ENCODE measurements at places on chromosomes 3 and 15. TPM values are rescaled to one million over a fixed set of nuclear protein-coding genes. Genes with fewer than 3 reads are reported as not detected.

- DNase-seq: no peak
Measured at GRCh38 chr3:31449318-31449717, 83.4 kb upstream of the STT3B start.

DNA sequence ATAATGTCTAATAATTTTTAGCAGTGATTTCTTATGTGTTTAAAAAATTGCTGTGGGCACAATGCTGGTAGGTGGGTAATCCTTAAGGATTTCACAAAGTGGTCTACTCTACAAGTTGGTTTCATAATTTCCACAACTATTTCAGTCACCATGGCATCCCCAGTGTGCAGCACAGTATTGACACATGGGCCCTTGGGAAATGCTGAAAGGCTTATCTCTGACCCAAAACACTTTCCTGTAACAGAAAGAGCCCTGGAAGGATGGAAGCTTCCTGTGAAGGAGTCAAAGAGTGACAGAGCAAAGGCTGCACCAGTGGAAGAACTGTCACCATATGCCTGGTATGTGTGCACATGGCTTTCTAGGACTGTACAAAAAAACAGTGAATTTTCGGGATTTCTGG is 153.7 kb downstream of the ANO10 start:
- DNase-seq: no peak

GRCh38 chr3:77190374-77190773 is 150.5 kb downstream of the ROBO2 start:
- no peak for DNase-seq

- no peak for DNase-seq
Measured at GRCh38 chr3:114567771-114568170, 273.9 kb downstream of the TIGIT start.

DNA sequence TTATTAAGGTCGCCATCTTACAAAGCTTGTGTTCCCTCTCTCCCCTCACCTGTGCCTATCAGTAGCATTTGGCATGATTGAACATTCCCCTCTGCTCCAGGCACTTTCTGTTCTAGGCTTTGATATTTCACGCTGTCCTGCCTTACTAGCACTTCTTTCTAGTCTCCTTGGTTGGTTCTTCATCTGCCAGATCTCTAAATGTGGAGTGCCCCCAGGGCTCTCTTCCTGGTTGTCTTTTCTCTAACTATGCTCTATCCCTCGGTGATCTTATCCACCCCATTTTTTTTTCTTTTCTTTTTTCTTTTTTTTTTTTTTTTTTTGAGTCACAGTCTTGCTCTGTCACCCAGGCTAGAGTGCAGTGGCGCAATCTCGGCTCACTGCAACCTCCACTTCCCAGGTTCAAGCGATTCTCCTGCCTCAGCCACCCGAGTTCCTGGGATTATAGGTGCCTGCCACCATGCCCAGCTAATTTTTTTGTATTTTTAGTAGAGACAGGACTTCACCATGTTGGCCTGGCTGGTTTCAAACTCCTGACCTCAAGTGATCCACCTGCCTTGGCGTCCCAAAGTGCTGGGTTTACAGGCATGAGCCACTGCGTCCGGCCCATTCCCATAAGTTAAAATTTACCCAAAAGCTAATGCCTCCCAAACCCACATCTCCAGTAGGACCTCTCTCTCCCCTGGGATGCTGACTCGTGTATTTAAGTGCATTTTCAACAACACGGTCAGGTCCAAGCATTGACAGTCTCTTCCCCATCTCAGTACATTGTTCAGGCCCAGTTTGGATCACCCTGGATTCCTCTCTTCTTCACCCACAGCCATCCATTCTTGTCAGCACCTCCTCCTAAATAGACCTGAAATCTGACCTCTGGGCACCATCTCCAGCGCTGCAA is 5.2 kb downstream of the NUSAP1 start:
- no peak for DNase-seq

DNA sequence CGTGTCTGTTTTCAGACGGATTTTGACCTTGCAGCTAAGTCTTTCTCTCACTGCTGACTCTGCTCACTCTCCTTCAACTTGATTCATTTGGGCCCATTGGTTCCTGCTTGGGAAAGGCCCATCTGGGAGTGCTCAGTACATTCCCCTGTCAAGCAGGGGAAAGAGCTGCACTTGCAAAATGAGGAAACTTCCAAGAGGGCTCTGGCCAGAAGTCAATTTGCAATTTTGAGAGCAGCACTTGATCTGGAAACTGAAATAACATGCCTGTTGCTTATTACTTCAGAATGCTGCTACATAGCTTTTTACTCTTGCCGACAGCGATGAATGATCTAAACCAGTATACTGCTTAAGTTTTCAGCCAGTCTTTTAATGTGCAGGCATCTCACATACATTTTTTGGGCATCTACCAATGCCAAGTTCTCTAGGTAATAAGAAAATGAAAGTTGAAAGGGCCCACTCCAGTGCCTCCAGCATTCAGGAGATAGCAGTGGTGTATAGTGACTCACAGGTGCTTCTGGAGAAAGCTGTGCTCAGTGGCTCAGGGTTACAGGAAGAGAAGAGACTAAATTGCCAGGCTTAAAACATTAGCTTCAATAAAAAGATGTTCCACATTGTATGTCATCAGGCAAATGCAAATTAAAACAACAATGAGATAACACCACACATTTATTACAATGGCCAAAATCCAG is 70.1 kb upstream of the RORA start:
- no peak for DNase-seq

- DNase-seq: peak; percentile 50
Measured at GRCh38 chr3:100761211-100761942, 52.1 kb downstream of the TFG start.

DNA sequence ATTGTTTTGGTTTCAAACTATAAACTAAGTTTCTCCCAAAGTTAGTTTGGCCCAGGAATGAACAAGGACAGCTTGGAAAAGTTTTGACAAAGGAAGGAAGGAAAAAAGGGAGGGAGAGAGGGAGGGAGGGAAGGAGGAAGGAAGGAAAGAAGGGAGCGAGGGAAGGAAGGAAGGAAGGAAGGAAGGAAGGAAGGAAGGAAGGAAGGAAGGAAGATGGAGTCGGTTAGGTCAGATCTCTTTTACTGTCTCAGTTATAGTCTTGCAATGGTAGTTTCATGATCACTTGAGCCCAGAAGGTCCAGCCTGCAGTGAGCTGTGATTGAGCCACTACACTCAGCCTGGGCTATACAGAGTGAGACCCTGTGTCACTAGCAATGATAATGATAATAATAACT is 12.3 kb upstream of the UBXN7 start:
- no peak for DNase-seq

GRCh38 chr3:74500257-74500656 is 114.2 kb downstream of the CNTN3 start:
- DNase-seq: no peak

DNA sequence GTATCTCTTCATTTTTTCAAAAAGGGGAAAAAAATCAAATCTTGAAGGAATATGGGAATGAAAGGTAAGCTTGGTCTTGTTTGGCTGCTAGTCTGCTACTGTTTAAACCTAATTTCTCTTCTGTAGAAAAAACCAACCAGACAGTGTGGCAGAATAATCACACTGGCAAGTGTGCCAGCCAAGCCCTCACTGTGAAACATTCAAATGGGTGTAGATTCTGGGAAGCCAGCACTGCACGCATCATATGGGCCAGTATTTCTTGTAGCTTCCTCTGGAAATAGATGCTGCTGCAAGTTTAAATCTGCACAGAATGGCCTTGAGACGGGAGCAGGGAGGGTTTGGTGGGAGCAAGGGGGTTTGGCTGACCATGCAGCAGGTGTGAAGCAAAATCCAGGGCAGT is 62.1 kb downstream of the POMGNT2 start:
- DNase-seq: no peak

GRCh38 chr3:90032980-90033641 is 925.7 kb downstream of the EPHA3 start:
- no peak for DNase-seq

DNA sequence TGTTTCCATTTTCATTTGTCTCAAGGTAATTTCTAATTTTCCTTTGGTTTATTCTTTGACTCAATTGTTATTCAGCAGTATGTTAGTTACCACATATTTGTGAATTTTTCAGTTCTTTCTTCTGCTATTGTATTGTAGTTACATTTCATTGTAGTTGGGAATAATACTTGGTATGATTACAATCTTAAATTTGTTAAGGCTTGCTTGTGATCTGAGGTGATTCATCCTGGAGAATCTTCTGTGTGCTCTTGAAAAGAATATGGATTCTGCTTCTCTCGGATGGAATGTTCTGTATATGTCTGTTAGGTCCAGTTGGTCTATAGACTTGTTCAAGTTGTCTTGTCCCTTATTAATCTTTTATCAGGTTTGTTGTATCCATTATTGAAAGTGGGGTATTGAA is 63.4 kb upstream of the VEPH1 start:
- no peak for DNase-seq

DNA sequence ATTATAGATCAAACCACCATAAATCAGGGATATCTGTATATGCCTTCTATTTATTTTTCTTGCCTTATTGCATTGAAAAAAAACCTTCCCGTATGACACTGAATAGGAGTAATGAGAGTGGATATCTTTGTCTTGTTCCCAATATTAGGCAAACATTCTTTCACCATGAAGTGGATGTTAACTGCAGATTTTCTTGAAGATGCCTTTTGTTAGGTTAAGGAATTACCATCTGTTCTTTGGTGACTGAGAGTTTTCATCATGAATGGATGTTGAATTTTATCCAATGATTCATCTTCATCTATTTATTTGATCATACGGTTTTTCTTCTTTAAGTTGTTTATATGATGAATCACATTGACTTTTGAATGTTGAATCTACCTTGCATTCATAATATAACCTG is 47.1 kb upstream of the MECOM start:
- DNase-seq: no peak

LDHAL6B gene
- not detected for total RNA-seq

MESP1 gene
- 0.21 TPM for total RNA-seq

TTC23 gene
- total RNA-seq: 25.2 TPM

SLC6A20 gene
- 0.14 TPM for total RNA-seq

RGMA gene
- total RNA-seq: 34.2 TPM

GABRR3 gene
- not detected for total RNA-seq

CCR9 gene
- not detected for total RNA-seq

FRMD4B gene
- 6.4 TPM for total RNA-seq
